ENCODE measurements at places on chromosomes 3 and 15.
A peak's percentile ranks its signal among the peaks of the same experiment; 100 is the strongest.

DNA sequence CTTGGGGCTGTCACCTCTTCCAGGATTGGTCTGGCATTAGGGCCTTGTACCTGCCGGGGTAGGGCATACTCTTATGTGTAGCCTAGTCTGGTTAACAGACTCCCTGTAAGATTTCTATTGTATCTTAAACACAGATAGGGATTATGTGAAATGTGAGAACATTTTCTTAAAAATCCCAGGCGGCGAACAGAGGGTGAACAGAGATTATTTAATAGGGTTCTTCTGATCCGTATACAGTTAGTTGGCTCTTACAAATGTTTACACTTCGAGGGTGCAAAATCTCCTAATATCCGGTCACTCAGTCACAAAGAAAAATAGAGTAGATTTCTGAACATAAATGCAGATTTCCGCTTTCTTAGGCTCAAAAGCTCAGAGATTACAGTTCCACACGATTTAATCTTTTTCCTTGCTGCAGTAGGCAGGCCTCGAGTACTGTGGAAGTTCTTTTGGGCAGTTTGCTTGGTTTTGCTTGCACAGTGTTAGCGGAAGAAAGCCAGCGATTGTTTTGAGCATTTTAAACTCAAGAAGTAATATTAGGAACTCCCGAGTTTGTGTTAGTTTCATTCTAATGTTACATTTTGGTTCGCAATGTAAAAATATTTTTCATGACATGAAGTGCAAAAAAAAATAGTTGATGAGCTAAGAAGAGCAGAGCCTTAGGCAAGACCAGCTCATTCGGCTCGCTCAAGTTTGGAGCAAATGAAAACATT lies 993 bp downstream of the PLCL2 start:
- H3K4me3 ChIP-seq: peak overlapping the region; percentile 90
- DNase-seq: no peak
- H3K27me3 ChIP-seq: no peaks in the 10 kb centered on the region

- no peaks in the 10 kb centered on the region for H3K36me3 ChIP-seq
- no peak overlapping the region for H3K4me3 ChIP-seq
- H3K27ac ChIP-seq: no peak overlapping the region
- DNase-seq: no peak
Observed at GRCh38 chr3:81936817-81937216, 175.4 kb upstream of the GBE1 start.

DNA sequence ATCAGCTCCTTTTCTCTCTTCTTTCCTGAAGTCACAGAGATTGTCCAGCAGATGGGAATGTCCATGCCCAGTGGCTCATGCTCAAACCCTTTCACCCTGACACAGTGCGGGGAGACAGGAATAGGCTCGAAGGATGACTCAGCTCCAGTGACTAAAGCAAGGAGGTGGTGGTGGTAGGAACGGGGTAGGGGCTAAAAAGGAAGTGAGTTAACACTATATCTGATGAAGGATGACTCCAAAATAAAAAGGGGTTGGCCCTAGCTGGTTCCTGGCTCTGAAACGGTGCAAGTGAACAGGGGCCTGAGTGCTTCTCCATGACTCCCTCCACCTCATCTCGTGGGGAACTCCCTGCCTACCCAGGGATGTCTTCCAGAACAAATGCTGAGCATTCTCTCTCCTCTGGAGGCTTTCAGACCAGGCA lies 167.4 kb upstream of the LPP start:
- H3K4me3 ChIP-seq: no peak overlapping the region
- peak; percentile 47 for DNase-seq
- H3K4me1 ChIP-seq: peaks cover 43% of the 10 kb centered on the region
- H3K36me3 ChIP-seq: no peaks in the 10 kb centered on the region

- H3K4me1 ChIP-seq: peaks cover 56% of the 10 kb centered on the region
- H3K27me3 ChIP-seq: peaks cover 2% of the 10 kb centered on the region
- no peak for DNase-seq
- peaks cover 23% of the 10 kb centered on the region for H3K36me3 ChIP-seq
- H3K4me3 ChIP-seq: peak overlapping the region; percentile 21
- peak overlapping the region; percentile 77 for H3K27ac ChIP-seq
Observed at GRCh38 chr3:32961189-32961715, 9.8 kb downstream of the CCR4 start.

DNA sequence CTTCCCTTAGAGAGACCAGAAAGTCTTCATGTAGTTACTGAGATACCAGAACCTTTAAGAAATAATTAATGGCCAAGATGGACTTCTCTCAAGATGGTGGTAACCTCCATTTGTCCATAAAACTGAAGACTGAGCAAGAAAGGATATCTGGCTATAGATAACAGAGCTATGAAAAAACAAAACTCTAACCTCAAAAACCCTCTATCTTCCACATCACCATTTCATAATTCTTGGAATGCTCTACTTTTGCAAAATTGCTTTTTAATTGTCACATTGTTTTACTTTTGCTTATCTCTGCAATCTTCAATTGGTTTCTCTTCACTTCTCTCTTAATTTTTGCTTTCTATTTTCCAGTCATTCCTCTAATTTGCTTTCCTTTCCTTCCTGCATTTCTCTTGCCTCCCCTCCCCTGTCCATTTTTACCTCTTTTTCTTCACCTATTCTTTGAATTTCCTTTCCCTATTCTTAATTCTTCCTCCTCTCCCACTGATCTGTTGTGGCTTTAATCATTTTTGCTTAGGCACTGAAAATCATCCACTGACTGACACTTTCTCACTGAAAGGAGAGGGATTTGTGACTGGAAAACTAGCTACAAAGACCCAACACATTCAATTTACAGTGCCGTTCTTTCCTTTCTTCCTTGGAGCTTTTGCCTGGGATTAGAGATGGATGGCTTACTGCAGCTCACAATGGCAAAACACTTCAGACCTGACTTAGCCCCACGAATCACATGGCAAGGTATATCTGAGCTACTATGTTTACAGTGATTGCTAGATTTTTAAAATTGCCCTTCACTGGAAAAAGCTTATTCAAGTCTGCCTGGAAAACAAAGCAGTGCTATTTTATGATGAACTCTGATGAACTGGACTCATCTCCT lies 242.8 kb downstream of the CHST2 start:
- no peaks in the 10 kb centered on the region for H3K27me3 ChIP-seq
- peaks cover 39% of the 10 kb centered on the region for H3K4me1 ChIP-seq
- peaks cover 4% of the 10 kb centered on the region for H3K36me3 ChIP-seq

DNA sequence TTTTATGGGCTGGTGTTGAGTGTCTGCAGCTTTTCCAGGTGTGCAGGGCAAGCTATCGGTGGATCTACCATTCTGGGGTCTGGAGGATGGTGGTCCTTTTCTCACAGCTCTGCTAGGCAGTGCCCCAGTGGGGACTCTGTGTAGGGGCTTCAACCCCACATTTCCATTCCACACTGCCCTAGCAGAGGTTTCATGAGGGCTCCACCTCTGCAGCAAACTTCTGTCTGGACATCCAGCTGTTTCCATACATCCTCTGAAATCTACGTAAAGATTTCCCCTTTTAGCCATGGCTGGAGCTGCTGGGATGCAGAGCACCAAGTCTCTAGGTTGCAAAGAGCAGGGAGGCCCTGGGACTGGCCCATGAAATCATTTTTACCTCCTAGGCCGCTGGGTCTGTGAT lies 11.6 kb downstream of the RFX7 start:
- peaks cover 83% of the 10 kb centered on the region for H3K36me3 ChIP-seq
- no peak for DNase-seq
- H3K27ac ChIP-seq: no peak overlapping the region
- H3K4me3 ChIP-seq: no peak overlapping the region
- H3K27me3 ChIP-seq: no peaks in the 10 kb centered on the region

DNA sequence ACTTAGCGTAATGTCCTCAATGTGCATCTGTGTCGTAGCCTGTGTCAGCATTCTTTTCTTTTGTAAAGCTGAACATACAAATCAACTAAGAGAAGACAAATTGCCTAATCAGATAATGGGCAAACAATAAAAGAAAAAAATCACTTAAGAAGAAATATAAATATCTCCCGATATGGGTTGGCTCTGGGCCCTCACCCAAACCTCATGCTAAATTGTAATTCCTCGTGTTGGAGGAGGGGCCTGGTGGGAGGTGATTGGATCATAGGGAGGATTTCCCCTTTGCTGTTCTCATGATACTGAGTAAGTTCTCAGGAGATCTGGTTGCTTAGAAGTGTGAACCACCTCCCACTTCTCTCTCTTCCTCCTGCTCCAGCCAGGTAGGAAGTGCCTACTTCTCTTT lies 285.0 kb upstream of the LYSMD4 start:
- no peak for DNase-seq
- no peaks in the 10 kb centered on the region for H3K4me1 ChIP-seq
- H3K4me3 ChIP-seq: no peak overlapping the region
- no peak overlapping the region for H3K27ac ChIP-seq

DNA sequence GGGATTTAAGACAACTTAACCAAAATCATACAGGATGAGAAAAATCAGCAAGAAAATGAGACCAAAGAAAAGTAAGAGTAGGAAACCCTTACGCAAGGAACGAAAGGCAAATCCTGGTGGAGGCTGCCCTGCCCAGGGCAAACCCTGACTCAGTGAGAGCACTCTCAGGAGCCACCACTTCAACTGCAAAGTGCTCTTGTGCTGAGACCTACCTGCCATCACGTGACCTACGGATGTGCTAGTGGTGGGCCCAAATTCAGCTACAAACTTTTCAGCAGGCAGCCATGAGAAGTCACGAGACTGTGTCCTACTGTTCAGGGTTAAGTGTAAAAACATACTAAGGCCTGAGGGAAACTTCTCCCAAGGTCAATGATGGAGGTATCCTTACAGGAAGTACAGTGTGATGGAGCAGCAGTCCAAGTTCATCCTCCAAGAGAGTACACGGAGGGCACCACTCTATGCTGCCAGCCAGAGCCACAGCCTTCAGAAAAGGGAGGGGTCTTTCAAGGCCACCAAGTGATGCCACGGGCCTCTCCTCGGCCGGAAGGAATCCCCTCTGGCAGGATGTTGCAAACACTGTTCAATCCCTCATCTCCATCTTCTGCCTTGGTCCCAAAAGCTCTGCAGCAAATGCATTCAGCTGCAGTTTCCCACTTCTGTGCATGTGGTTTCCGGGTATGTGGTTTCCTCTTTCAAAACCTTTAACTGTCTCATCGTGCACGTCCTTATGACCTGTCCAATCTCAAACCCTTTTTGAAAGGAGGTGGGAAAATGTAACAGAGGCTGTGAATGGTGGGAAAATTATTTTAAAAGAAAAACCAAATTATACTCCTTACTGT lies 9.5 kb downstream of the CHSY1 start:
- H3K4me1 ChIP-seq: peaks cover 92% of the 10 kb centered on the region
- peak overlapping the region; percentile 58 for H3K4me3 ChIP-seq
- H3K27me3 ChIP-seq: no peaks in the 10 kb centered on the region
- H3K36me3 ChIP-seq: peaks cover 44% of the 10 kb centered on the region
- DNase-seq: peak; percentile 48

GRCh38 chr3:81788610-81789009 lies 27.2 kb upstream of the GBE1 start:
- H3K36me3 ChIP-seq: no peaks in the 10 kb centered on the region
- no peak overlapping the region for H3K27ac ChIP-seq
- H3K4me1 ChIP-seq: no peaks in the 10 kb centered on the region
- no peaks in the 10 kb centered on the region for H3K27me3 ChIP-seq
- H3K4me3 ChIP-seq: no peak overlapping the region

DNA sequence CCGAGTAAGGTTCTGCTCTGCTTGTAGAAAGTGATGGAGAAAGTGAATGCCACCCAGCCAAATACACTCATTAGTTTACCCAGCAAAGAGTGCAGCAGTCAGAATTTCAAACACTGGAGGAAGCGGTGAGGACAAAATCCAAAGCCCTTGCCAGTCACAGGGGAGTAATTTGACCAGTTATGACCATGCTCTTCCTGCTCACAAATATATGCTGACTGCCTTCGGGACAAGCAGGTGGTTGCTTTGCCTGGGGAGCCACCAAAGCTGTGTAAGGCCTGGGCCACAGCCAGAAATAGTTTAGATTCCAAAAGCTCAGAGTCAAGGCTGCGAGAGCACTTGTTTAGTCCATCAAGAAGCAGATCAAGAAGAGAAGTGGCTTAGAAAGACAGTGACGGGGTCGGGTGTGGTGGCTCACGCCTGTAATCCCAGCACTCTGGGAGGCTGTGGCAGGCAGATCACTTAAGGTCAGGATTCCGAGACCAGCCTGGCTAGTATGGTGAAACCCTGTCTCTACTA lies 51.0 kb upstream of the ATP13A3 start:
- H3K4me3 ChIP-seq: no peak overlapping the region
- H3K4me1 ChIP-seq: peaks cover 8% of the 10 kb centered on the region
- H3K27ac ChIP-seq: no peak overlapping the region
- H3K36me3 ChIP-seq: no peaks in the 10 kb centered on the region
- no peak for DNase-seq
- H3K27me3 ChIP-seq: no peaks in the 10 kb centered on the region

GRCh38 chr3:18405141-18405540 lies 20.0 kb downstream of the SATB1 start:
- DNase-seq: no peak
- H3K4me1 ChIP-seq: peaks cover 99% of the 10 kb centered on the region

DNA sequence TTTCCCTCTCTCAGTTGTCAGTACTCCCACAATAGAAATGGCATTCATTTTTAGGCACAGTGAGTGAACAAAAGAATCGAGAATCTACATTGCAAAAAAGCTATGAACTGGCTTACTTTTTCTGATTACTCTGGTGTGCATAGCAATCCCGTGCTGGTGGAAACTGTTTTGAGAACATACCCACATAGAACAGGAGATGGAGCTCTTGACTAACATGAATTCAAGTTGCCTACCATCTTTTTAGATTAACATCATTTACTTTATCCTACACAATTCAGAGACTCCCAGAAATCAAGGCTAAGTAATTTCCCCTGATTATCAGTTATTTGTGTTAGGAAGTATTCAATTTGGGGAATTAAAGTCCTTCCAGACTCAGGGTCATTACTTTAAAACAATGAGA lies 326.6 kb downstream of the ARPP21 start:
- H3K27me3 ChIP-seq: no peaks in the 10 kb centered on the region
- H3K27ac ChIP-seq: no peak overlapping the region
- no peak overlapping the region for H3K4me3 ChIP-seq
- DNase-seq: no peak

DNA sequence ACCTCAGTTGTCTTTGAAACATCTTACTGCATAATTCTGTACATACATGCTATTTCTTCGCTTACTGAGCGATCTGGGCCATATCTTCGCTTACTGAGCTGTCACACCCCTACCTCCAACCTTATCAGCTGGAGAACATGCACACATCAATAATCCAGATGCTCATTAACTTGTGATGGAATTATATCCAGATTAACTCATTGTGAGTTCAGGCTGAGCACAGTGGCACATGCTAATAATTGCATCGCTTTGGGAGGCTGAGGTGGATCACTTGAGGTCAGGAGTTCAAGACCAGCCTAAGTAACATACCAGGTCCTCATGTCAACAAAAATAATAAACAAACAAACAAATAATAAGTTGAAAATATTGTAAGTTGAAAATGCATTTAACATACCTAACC lies 19.3 kb upstream of the ANXA2 start:
- no peak overlapping the region for H3K4me3 ChIP-seq
- peaks cover 9% of the 10 kb centered on the region for H3K36me3 ChIP-seq
- H3K27ac ChIP-seq: no peak overlapping the region
- DNase-seq: no peak

All from activated naive CD8-positive, alpha-beta T cell treated with anti-CD3 and anti-CD28 coated beads, Interleukin-2, amount 50 U/mL, for 24 hours (primary cell).